ENCODE measurements at places on chromosomes 5 and 9.
A peak's percentile ranks its signal among the peaks of the same experiment; 100 is the strongest.

- H3K4me1 ChIP-seq = peaks cover 3% of the 10 kb centered on the region
- H3K4me3 ChIP-seq = no peak overlapping the region
- no peak for DNase-seq
- no peaks in the 10 kb centered on the region for H3K36me3 ChIP-seq
- no peak overlapping the region for H3K27ac ChIP-seq
- no peaks in the 10 kb centered on the region for H3K27me3 ChIP-seq
Observed at GRCh38 chr9:16387382-16387781, 483.1 kb downstream of the BNC2 start.

GRCh38 chr5:54646356-54647101, 129.0 kb downstream of the SNX18 start:
- DNase-seq = peak; percentile 89
- H3K36me3 ChIP-seq = peaks cover 4% of the 10 kb centered on the region
- H3K4me3 ChIP-seq = peak overlapping the region; percentile 10
- no peaks in the 10 kb centered on the region for H3K27me3 ChIP-seq

DNA sequence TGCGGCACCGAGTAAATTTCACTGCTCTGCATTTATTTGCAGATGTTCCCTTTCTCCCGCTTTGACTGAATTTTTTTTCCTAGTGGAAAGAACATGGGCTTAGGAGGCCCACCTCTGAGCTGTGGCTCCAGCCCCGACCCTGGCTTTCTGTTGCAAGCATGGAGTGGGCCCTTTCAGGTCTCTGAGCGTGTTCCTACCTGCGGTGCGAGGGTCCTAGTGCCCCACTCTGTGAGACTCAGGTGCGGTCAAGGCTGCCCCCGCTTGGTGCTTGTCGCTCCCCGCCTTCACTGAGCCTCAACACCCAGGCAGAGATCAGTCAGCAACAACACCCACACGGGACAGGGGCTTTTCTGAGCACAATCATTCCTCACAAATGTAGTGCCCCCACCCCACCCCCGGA, 32.0 kb downstream of the SLC6A3 start:
- no peak overlapping the region for H3K27ac ChIP-seq
- H3K4me3 ChIP-seq = no peak overlapping the region
- no peaks in the 10 kb centered on the region for H3K36me3 ChIP-seq
- H3K27me3 ChIP-seq = peaks cover 4% of the 10 kb centered on the region
- no peak for DNase-seq

DNA sequence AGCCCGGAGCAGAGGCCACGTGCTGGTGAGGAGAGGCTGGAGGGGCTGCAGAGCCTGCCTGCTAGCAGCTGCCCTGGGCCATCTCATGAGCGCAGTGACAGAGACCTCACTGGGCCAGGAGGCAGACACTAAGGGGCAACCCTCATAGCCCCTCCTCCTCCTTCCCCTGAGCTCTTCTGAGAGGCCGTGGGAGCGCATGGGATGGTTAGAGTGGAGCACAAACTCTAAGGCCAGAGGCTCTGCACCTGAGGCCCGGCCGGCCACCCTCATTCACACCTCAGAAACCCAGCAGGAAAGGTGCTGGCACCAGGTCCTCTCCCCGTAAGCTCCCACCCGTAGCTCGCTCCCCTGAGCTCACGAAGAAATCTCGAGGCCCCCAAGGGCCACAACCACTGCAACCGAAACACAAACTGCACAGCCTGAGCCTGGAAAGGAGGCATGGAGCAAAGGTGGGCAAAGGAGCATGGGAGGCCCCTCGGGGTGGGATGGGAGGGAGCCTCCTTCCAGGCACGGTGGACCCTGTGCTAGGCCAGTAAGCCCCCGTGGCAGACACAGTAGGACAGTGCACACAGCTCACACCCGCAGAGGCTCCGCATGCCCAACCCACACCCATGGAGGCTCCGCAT, 17.7 kb downstream of the CAMSAP1 start:
- peaks cover 53% of the 10 kb centered on the region for H3K4me1 ChIP-seq
- no peak overlapping the region for H3K4me3 ChIP-seq
- DNase-seq = no peak
- peaks cover 7% of the 10 kb centered on the region for H3K36me3 ChIP-seq
- H3K27me3 ChIP-seq = no peaks in the 10 kb centered on the region

- peaks cover 3% of the 10 kb centered on the region for H3K27me3 ChIP-seq
- no peak overlapping the region for H3K4me3 ChIP-seq
- no peak overlapping the region for H3K27ac ChIP-seq
- no peak for DNase-seq
Observed at GRCh38 chr9:97415146-97415545, 3.2 kb downstream of the TDRD7 start.

DNA sequence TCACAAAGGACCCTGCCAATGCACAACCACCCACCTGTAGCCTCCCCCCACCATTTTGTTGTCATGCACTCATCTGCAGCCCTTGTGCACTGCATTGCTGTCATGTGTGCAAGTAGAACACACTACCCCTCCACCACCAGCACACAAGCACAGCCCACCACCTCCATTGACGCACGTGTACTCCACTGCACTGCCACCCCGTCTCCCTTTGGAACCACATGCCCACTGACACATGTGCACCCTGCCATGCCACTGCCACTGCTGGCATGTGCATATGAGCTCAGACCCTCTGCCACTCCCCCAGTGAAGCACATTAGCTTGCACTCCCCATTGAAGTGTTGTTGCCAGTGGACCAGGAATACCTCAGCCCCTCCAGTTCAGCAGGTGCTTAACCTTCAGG, 530.3 kb upstream of the ACO1 start:
- no peaks in the 10 kb centered on the region for H3K4me1 ChIP-seq
- H3K36me3 ChIP-seq = no peaks in the 10 kb centered on the region
- DNase-seq = no peak
- H3K4me3 ChIP-seq = no peak overlapping the region
- H3K27ac ChIP-seq = no peak overlapping the region

- H3K27me3 ChIP-seq = peaks cover 32% of the 10 kb centered on the region
- H3K36me3 ChIP-seq = no peaks in the 10 kb centered on the region
- H3K4me3 ChIP-seq = no peak overlapping the region
- peaks cover 5% of the 10 kb centered on the region for H3K4me1 ChIP-seq
- no peak overlapping the region for H3K27ac ChIP-seq
Observed at GRCh38 chr9:89928521-89929275, 323.9 kb downstream of the GADD45G start.

DNA sequence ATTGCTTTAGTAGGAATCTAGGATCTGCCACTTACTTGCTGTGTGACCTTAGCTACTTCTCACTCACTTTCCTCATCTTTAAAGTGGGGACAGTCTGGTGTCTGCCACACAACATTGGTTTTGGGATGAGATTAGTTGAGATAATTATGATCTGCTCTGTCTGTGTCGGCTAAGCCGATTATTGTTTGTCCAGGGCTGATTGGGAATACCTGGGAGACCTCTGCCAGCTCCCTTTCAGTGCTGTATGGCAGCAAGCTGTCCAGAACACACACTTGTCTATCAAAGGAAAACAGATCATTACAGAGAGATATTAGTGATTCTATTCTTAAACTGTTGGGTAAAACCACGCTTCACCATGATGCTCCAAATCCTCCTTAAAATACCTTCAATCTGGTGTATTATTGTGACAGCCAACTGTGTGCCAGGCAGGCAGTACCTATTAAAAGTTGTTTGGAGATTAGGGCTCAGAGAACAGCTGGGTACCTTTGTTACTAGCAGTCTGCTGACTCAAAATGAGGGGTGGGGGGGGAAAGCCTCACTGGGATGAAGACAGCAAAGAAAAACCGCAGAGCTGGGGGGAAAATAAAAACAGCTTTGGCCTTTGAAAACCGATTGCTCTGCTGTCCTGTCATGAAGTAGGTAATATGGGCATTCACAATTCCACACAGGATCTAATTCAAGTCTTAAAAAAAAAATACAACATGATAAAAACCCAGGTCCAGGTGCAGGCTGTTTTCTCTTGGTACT, 458.4 kb upstream of the C9orf72 start:
- no peaks in the 10 kb centered on the region for H3K36me3 ChIP-seq
- H3K27me3 ChIP-seq = no peaks in the 10 kb centered on the region
- peak overlapping the region; percentile 4 for H3K27ac ChIP-seq

DNA sequence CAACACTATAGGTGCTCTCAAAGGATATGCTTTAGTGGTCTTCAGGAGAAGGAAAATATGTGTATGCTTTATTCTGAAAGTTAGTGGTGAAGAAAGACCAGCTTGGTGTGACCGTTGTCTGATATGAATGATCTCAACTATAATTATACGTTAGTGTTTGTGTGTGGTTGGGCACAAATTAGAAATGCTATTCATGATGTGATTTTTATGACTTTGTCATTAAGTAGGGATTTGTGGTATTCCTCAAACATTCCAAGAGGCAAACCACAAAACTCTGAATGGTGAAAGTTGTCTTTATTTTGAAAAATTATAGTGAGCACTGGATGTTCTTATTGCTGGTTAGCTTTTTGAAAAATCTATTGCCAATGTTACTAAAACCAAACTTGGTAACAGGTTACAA, 6.2 kb upstream of the F2R start:
- H3K4me1 ChIP-seq = peaks cover 7% of the 10 kb centered on the region
- peaks cover 17% of the 10 kb centered on the region for H3K27me3 ChIP-seq
- peak overlapping the region; percentile 93 for H3K27ac ChIP-seq
- H3K4me3 ChIP-seq = no peak overlapping the region
- peak; percentile 60 for DNase-seq

GRCh38 chr5:1874348-1874747, 8.4 kb downstream of the IRX4 start:
- H3K36me3 ChIP-seq = no peaks in the 10 kb centered on the region
- no peak overlapping the region for H3K4me3 ChIP-seq
- H3K4me1 ChIP-seq = peaks cover 27% of the 10 kb centered on the region
- no peak for DNase-seq

DNA sequence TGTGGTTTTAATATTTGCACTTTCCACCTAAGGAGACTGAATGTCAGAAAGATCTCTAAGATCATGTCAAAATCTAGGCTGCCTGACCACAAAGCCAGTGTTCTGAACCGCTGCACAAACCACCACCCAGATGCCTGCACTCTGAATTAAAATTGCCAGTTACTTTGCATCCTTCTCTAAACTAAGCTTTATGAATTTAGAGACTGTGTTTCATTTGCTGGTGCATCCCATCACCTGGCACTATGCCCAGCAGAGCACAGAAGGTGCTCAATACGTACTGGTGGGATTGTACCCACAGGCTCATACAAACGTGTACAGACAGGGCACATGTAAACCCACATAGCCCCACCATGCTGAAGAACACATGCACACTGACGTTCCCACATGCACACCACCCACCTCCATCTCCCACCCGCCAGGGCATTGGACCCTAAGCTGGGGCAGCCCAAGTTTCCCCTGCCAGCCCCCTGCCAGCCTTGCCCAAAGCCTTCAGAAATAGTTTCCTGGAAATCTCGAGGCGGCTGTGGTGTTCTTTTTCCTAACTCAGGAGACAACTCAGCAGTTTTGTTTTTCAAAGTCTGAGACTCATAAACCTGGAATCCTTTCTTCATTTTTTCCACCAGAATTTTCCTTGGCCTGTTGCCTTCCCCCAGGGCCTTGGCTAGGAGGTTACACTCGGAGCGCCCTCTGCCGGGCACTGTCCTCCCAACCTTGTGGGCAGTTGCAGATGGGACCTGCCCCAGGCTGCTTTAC, 9.6 kb upstream of the TRAF1 start:
- H3K4me1 ChIP-seq = peaks cover 22% of the 10 kb centered on the region
- no peaks in the 10 kb centered on the region for H3K36me3 ChIP-seq
- no peaks in the 10 kb centered on the region for H3K27me3 ChIP-seq

- H3K4me1 ChIP-seq = peaks cover 9% of the 10 kb centered on the region
- no peaks in the 10 kb centered on the region for H3K27me3 ChIP-seq
- H3K36me3 ChIP-seq = no peaks in the 10 kb centered on the region
- H3K4me3 ChIP-seq = no peak overlapping the region
- DNase-seq = peak; percentile 21
Observed at GRCh38 chr9:96617439-96618185, 2.0 kb downstream of the CDC14B start.

DNA sequence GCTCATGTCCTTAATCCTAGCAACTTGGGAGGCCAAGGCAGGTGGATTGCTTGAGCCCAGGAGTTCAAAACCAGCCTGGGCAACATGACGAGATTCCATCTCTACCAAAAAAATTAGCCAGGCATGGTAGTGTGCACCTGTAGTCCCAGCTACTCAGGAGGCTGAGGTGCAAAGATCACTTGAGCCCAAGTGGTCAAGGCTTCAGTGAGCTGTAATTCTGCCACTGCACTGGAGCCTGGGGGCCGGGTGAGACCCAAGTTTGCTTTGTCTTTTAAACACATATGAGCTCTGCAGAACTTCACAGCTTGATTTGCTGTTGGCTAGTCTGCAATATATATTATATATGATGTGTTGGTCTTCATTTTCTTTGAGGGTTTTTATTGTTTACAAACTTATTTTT, 89.8 kb downstream of the UBE2R2 start:
- H3K27me3 ChIP-seq = no peaks in the 10 kb centered on the region
- DNase-seq = no peak
- H3K4me3 ChIP-seq = no peak overlapping the region
- H3K36me3 ChIP-seq = peaks cover 4% of the 10 kb centered on the region
- H3K4me1 ChIP-seq = peaks cover 2% of the 10 kb centered on the region

- peak overlapping the region; percentile 34 for H3K4me3 ChIP-seq
- H3K36me3 ChIP-seq = peaks cover 29% of the 10 kb centered on the region
- H3K27me3 ChIP-seq = no peaks in the 10 kb centered on the region
- H3K4me1 ChIP-seq = peaks cover 45% of the 10 kb centered on the region
- peak overlapping the region; percentile 90 for H3K27ac ChIP-seq
Observed at GRCh38 chr5:135392256-135392655, 6.8 kb downstream of the MACROH2A1 start.

GRCh38 chr5:174411479-174411819, 312.9 kb upstream of the MSX2 start:
- H3K36me3 ChIP-seq = no peaks in the 10 kb centered on the region
- H3K4me3 ChIP-seq = no peak overlapping the region
- DNase-seq = no peak
- H3K27ac ChIP-seq = no peak overlapping the region

DNA sequence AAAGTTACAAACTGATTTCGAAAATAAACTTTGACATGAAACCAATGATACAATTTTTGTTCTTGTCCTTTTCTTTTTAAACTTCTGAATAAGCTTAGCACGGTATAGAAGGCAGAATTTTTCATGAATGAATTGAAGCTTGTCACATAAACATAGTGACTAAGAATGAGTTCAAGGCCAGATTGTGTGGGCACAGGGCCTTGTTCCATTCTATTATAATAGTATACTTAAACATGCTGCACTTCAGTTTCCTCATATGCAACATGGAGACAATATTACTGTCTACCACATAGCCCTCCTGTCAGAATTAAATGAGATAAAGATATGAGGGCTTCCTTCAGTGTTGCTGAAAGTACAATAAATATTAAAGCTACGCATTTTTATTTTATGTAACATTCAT, 204.2 kb upstream of the HAPLN1 start:
- peak overlapping the region; percentile 84 for H3K27ac ChIP-seq
- H3K4me3 ChIP-seq = no peak overlapping the region
- H3K36me3 ChIP-seq = no peaks in the 10 kb centered on the region
- DNase-seq = peak; percentile 43

All from mesenchymal stem cell (in vitro differentiated cells and primary cell).